ENCODE measurements at places on chromosomes 2 and 18. TPM values are rescaled to one million over a fixed set of nuclear protein-coding genes. Genes with fewer than 3 reads are reported as not detected.

TACR1 gene
- total RNA-seq = 0.20 TPM

DNER gene
- 2.0 TPM for total RNA-seq

BAZ2B gene
- 104 TPM for total RNA-seq

TWSG1 gene
- total RNA-seq = 5.6 TPM

SYT4 gene
- total RNA-seq = 2.7 TPM

UGT1A10 gene
- 87.5 TPM for total RNA-seq

CABLES1 gene
- 1.5 TPM for total RNA-seq

HOXD3 gene
- total RNA-seq = 7.6 TPM

CTNNA2 gene
- total RNA-seq = 1.5 TPM

MAP3K19 gene
- total RNA-seq = not detected

PAX8 gene
- 11.2 TPM for total RNA-seq

COLEC11 gene
- not detected for total RNA-seq

CDKL4 gene
- total RNA-seq = not detected

UGT1A6 gene
- 20.2 TPM for total RNA-seq

ERFE gene
- not detected for total RNA-seq

CAMKMT gene
- 57.9 TPM for total RNA-seq

C2orf72 gene
- total RNA-seq = 28.4 TPM

CCL20 gene
- not detected for total RNA-seq

LOXHD1 gene
- not detected for total RNA-seq

ING5 gene
- 37.4 TPM for total RNA-seq

MAL gene
- 5.2 TPM for total RNA-seq

RASGRP3 gene
- 16.5 TPM for total RNA-seq

ST6GAL2 gene
- total RNA-seq = 0.75 TPM

TMEM198 gene
- not detected for total RNA-seq

KIAA2012 gene
- total RNA-seq = not detected

MSTN gene
- total RNA-seq = not detected

RAB6C gene
- total RNA-seq = 0.41 TPM

SRD5A2 gene
- not detected for total RNA-seq

GCC2 gene
- 95.0 TPM for total RNA-seq

MALL gene
- 375 TPM for total RNA-seq

DSC1 gene
- not detected for total RNA-seq

LYG1 gene
- total RNA-seq = not detected

DPP10 gene
- total RNA-seq = 3.4 TPM

LIMS4 gene
- 3.4 TPM for total RNA-seq

STAT4 gene
- 9.1 TPM for total RNA-seq

LYG2 gene
- not detected for total RNA-seq

UGT1A3 gene
- 2.6 TPM for total RNA-seq

ODC1 gene
- 37.0 TPM for total RNA-seq

ANO7 gene
- 202 TPM for total RNA-seq

SNORC gene
- total RNA-seq = 13.9 TPM

ANKRD44 gene
- total RNA-seq = 46.8 TPM

TCF4 gene
- 30.3 TPM for total RNA-seq

HOXD11 gene
- total RNA-seq = 3.4 TPM

ERICH2 gene
- total RNA-seq = not detected
